ENCODE measurements at places on chromosomes 13 and 19.

DNA sequence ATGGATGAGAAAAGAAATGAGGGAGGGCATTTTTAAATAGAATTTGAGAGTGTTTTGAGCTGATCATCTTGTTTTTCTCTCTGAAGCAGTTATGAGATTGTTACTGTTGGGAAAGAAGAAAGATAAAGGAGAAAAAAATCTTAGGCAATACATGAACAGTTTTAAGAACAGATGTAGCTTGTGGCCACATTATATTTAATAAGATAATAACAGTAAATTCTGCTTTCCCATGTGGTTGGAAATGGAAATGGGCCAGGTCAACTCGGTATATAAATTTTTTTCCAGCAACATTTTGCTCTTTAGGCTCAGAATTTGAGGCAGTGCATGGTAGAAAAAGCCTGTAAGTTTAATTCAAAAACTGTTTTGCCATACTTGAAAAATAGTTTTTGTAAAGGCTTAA lies 118.7 kb downstream of the POSTN start:
- no peak for DNase-seq

DNA sequence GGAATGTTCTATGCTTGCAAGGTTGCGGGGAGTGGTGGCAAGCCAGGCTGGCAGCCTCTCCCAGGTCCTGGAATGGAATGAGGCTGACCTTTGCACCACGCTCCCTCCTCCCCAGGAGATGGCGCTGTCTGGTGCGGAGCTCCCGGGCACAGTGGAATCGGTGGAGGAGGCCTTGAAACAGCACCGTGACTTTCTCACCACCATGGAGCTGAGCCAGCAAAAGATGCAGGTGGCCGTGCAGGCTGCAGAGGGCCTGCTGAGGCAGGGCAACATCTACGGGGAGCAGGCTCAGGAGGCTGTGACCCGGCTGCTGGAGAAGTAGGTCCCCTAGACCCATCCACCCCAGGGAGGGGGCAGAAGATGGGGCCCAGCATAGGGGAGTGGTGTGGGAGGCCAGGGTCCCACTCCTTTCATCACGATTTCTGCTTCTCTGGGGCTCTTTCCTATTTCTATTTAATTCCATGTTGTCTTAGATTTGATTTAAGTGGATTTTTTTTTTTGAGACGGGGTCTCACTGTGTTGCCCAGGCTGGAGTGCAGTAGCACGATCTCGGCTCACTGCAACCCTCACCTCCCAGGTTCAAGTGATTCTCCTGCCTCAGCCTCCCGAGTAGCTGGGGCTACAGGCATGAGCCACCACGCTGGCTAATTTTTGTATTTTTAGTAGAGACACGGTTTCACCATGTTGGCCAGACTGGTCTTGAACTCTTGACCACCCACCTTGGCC lies 53.2 kb upstream of the SHKBP1 start:
- no peak for DNase-seq

- no peak for DNase-seq
Measured at GRCh38 chr13:110125613-110126272, 181.2 kb downstream of the COL4A1 start.

DNA sequence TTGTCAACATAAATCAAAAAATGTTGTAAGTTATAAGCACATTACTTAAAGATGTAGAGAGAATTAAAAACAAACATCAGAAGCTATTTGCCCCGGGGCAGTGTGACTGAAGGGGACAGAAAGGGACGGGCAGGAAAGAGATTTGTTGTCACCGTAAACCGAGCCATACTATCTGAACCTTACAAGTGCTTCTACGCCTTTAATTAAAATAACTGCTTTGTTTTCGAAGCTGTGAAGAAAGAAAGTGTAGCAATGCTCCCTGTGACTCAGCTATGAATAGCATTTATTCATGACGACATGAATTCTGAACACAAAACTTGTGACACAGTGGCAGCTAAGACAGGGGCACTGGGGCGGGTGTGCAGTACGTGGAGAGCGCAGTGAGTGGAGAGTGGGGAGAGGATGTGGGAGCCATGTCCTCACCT lies 30.0 kb downstream of the ZNF787 start:
- no peak for DNase-seq

DNA sequence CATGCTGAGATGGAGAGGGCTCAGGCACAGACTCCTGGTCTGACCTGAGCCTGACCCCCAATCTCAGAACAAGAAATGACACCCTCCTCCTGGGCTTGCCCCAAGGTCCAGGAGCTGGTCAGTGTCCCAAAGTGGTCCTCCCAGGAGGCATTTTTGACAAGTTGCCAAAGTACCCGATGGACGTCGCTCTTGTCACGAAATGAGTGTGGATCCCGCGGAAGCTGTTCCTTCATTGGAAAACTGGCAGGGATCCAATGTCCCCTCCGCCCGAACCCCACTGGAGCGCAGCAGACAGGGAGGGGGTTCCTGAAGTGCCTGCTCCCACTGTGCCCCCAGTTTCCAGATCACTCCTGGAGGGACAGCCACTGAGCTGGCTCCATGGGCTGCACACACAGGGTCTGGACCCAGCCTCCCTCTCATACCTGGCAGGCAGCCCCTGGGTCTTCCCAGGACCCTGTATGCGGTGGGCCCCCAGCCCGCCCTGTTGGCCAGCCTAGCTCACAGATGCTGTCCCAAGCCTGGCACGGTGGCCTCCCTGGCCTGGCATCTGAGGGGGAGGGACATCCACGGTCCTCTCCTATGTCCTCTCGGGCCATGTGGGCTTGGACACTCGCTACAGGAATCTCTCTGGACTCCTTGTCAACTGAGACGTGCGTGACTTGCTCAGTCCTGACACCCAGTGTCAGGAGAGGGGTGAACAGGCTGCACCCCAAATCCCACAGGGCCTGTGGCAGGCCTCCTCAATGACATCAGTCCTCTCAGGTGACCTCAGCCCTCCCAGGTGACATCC lies 12.8 kb upstream of the ZNF14 start:
- no peak for DNase-seq

DNA sequence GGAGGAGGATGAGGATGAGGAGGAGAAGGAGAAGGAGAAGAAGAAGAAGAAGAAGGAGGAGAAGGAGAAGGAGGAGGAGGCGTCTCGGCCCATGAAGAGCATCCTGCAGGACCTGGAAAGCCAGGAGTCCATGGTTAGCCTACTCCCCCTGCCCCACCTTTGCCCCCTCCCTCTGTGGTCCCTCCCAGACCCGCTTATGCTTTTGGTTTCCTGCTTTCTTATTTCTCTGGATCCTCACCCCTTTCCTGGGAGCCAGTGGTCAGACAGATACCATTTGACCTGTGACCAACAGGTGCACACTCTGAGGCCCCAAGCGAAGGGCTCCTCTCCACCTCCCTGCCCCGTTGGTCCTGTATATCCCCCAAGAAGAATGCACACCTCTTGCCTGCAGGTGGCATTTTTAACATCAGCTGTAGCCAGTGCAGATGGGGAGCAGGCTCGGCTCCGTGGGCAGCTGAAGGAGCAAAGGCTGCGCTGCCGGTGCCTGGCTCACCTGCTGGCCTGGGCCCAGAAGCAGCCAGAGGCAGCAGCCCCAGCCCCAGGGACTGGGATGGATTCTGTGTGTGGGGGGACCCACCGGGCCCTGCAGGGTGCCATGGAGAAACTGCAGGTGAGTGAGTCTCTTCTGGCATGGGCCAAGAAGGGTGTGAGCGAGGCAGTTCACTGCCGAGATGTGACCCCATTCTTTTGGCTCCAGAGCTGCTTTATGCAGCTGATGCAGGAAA lies 32.1 kb upstream of the ZNF492 start:
- peak; percentile 84 for DNase-seq

DNA sequence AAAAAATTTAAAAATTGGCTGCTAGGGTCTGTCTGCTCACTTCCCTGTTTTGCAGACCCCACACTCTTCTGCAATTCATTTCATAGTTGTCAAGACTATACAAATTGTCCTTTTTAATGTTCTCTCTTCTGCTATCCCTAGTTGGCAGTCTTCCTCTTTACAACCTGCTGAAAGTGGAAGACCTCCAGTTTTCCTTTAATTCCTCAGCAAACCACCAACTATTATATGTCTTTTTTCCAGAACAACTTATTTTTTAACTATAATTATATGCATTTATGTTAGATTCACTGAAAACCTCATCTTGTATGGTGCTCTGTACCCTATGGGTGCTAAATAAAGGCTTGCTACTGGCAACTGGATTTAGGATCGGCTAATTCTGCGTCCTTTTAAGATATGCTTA lies 1.1 kb upstream of the PHF11 start:
- DNase-seq: no peak

DNA sequence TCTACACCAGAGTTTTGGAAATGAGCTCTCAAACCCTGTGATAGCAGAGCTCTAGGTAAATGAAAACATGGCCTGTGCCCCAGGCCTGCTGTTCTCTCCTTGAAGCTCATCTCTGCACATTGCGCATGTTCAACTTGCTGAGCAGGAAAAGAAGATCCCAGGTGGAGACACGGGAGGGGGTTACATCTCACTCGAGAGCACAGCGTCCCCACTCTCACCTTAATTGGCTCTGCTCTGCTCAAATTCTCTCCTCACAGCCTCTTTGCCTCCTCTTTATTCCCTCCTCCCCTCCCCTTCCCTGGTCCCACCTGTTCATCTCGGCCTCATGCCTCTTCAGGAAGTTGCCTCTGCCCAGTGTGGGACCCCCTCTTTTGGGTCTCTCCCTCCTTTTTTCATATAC lies 44.7 kb downstream of the RGCC start:
- DNase-seq: no peak

All from vagina (tissue), 2 donors.